Upper lobe of right lung (tissue), 1 donor: ENCODE measurements at places on chromosomes 1 and 21. TPM values are rescaled to one million over a fixed set of nuclear protein-coding genes. Genes with fewer than 3 reads are reported as not detected.

KIF17 gene
- total RNA-seq: 4.6 TPM

KCNH1 gene
- not detected for total RNA-seq

MAPKAPK2 gene
- 92.3 TPM for total RNA-seq

HOOK1 gene
- 18.5 TPM for total RNA-seq

SPRR2A gene
- total RNA-seq: not detected

AMY1A gene
- total RNA-seq: 1.6 TPM

LMX1A gene
- not detected for total RNA-seq

GPR161 gene
- 14.5 TPM for total RNA-seq

PLA2G2F gene
- not detected for total RNA-seq

PCNX2 gene
- 6.8 TPM for total RNA-seq

LCE3E gene
- total RNA-seq: not detected

LEFTY1 gene
- total RNA-seq: 0.35 TPM

KIF26B gene
- total RNA-seq: 3.4 TPM

FAM72A gene
- total RNA-seq: 4.4 TPM

USH2A gene
- total RNA-seq: not detected

ERICH3 gene
- not detected for total RNA-seq

EFNA1 gene
- 178 TPM for total RNA-seq

FMO3 gene
- 22.7 TPM for total RNA-seq

NPR1 gene
- total RNA-seq: 69.4 TPM

CASP9 gene
- 11.7 TPM for total RNA-seq

ATAD3C gene
- 10.4 TPM for total RNA-seq

TRAPPC10 gene
- total RNA-seq: 42.6 TPM

DCDC2B gene
- total RNA-seq: not detected

SSBP3 gene
- total RNA-seq: 40.4 TPM

SLC1A7 gene
- 0.26 TPM for total RNA-seq

CD160 gene
- 0.93 TPM for total RNA-seq

LAMB3 gene
- total RNA-seq: 83.3 TPM

S100A16 gene
- 69.6 TPM for total RNA-seq

RGS13 gene
- total RNA-seq: 4.7 TPM

LAPTM5 gene
- 424 TPM for total RNA-seq
